ENCODE measurements at places on chromosomes 11 and 22.

DNA sequence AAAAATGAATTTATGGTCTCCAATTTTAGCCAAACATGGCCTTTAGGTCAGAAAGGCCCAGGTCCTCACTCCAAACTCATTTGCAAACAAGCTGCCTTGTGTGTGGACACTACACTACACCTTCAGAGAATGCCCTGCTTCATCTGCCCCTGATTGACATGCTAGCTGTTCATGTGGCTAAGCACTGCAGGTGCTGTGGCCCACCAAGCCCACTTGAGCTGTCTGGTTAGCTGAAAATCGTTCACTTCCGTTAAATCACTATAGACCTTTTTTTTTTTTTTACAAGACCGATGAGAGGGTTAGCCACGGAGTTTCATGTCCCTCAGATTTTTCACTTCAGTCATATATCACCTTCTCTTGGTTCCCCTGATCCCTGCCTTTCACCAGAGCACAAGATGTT is 39.3 kb downstream of the NF2 start:
- no peak for DNase-seq

DNA sequence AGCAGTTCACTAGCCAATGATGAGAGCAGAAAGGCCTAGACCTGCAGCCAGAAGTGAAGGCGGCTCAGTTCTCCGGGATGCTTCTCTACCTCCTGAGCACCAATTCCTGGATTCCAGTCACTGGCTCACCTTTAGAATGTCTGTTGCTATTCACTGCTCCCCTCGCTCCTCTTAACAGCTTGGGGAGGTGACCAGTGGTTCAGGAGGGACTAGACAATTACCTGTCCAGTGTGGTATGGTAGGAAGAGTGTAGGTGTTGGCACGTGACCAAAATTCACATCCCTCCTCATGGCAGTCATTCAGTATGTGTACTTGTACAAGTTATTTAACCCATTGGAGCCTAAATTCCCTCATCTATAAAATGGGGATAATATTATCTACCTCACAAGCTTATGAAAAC is 4.0 kb downstream of the THRSP start:
- DNase-seq: no peak

DNA sequence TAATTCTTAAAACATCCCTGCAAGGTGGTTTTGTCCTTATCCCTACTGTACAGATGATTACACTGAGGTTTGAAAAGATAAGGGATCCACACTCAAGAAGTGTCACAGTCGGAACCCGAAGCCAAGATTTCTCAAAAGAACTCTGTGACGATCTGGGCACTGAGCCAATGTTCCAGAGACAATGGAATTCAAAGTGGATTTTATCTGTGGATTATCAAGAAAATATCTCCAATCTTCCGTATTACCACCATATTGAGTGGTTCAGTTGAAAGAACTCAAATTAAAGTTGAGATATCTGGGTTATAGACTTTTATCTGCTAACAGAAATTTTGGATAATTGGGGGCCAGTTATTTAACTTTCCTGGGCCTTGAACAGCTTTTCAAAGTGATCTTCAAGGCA is 100.0 kb upstream of the GRAMD1B start:
- no peak for DNase-seq

GRCh38 chr11:4658629-4659445 is 15.1 kb downstream of the OR51E1 start:
- no peak for DNase-seq

DNA sequence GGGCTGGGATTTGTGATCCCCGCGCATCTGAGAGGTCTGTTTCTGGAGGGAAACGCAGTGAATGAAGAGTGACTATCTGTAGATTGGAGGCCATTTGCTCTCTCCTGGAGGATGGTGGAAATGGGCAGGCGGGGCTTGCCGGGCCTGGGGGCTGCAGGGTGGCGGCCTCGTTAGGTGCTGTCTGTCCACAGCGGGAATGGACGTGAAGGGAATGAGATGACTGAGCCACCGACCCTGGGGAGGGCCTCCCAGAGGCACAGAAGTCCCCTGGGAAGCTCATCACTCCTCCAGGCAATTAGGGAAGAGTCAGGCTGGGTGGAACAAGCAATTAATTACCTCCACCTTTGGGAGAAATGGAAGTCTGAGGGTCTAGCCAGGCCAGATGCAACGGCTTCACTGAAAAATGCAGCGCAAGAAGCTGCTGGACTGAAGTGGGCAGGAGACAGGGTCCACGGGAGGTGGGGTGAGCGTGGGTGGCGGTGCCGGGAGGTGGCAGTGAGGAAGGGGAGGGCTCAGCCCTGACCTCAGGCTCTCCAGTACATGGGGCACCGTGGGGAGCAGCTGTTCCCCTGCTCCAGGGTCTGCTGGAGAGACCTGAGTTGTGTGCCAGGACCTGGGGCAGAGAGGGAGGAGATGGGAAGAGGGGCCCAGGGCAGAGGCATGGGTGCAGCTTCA is 524.5 kb downstream of the BRD1 start:
- no peak for DNase-seq

DNA sequence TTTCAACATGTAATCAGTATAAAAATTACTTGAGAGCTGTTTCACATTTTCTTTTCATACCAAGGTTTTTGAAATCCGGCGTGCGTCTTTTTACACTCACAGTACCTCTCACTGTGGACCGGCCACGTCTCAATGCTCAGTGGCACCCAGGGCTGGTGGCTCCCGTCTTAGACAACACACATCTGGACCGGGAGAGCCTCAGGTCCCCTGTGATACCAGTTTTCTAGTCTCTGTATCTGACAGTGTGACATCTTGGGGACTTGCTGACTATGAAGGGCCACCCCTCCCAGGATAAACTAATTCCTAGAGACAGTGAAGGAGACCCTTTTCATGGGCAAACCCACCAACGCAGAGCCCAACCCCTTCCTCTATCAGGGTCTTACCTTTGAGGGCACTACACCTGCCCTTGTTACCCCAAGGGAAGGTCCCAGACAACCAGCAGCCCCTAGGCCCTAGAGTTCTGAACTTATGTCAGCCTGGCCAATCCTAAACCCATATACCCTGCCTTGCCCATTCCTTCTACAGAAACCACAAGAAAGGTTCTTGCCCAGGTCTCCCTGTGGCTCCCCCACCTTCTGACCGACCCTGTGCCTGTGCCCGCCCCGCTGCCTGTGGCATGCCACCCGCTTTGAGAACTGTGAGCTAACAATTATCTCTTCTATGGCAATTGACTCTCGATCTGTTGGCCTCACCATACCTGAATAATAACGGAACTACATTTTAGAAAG is 6.1 kb upstream of the ASCL2 start:
- no peak for DNase-seq

Data from NCI-H1930 (cell line).